Stimulated activated CD4-positive, alpha-beta T cell treated with anti-CD3 and anti-CD28 coated beads, Interleukin-1b, Interleukin-23, amount 100 ng/mL, for 1 hour (primary cell): ENCODE measurements at places on chromosomes 4 and X.

DNA sequence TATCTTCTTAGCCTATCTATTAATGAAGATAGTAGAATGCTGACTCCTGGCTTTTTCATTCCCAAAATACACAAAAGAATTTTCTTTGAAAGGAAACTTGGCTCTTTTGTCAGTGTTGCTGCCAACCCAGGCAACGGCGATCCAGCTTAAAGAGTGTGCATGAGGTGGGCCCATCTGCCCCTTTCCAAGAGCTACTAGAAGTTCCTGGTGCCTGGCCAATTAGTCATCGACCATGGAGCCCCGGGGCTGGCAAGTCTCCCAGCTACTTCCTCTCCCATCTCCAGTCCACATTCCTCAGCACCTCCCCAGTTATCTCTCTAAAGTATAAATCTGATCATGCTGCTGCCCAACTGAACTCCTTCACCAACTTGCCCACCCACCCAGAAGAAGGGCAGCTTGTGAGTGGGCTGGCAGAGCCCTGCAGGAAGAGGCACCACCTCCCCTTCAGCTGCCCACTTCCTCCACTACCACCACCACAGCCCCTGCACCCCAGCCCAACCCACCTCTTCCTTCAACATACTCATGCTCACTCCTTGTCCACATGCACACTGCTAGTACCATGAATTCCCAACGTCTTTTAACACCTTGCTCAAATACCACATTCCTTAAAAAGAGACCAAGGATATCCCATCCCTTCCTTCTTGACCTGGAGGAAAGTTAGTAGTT lies 158.2 kb upstream of the MAP3K15 start:
- no peak for DNase-seq

- DNase-seq: no peak
Measured at GRCh38 chrX:29530501-29530900, 684.9 kb upstream of the MAGEB2 start.

DNA sequence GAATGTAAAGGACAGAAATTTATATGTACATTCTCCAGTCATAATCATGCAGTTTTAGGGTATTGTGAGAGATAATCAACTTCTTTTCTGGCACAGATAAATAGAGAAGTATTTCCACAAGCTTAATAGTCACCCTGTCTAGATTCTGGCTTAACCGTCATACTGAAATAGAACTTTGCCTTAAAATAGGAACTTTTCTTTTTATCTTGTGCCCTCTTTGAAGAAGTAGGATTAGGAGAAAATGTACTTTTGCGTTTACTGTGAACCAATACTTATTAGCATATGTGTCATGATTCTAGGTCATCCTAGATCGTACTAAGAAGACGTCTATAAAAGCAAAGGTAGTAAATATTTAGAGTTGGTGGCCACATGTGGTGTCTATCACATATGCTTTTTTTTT lies 95.4 kb downstream of the NFKB1 start:
- DNase-seq: no peak

DNA sequence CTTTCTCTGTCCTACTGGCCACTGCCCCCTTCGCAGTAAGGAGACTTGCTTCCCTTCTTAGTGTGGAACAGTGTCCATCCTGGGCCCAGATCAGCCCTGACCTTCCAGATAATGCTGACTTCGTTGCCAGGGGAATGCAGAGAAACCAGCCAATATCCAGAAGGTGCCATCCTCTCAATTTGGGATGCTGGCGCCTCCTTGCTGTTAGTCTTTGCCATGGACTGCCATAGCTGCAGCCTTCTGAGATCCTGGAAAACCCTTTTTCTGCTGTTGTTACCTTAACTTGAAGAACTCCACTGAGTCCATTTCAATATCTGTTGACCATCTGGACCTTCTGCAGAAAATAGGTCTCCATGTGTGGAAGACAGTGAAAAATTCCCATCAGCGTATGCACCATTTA lies 21.8 kb downstream of the RAI2 start:
- no peak for DNase-seq

- DNase-seq: no peak
Measured at GRCh38 chr4:89739311-89739988, 97.5 kb downstream of the SNCA start.

GRCh38 chr4:104915864-104916263 lies 230.8 kb upstream of the TET2 start:
- no peak for DNase-seq

DNA sequence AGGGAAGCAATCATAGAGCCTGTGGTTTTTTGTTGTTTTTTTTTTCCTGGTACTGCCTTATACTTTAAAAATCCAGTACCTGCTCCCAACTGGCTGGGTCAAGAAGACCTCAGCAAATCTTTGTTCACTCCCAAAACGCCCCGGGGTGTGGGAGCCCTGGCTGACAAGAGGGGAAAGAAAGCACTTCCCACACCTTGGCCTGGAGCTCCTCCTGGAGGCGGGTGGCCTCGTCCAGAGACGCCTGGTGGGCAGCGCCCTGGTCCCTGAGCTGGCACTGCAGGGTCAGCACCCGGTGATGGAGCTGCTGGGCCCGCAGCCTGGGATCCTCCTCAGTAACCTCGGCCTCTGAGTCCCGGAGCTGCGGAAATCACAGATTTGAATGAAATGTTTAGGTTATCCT lies 38.2 kb downstream of the C4orf50 start:
- no peak for DNase-seq

GRCh38 chr4:138307319-138307718 lies 65.2 kb upstream of the SLC7A11 start:
- DNase-seq: no peak

DNA sequence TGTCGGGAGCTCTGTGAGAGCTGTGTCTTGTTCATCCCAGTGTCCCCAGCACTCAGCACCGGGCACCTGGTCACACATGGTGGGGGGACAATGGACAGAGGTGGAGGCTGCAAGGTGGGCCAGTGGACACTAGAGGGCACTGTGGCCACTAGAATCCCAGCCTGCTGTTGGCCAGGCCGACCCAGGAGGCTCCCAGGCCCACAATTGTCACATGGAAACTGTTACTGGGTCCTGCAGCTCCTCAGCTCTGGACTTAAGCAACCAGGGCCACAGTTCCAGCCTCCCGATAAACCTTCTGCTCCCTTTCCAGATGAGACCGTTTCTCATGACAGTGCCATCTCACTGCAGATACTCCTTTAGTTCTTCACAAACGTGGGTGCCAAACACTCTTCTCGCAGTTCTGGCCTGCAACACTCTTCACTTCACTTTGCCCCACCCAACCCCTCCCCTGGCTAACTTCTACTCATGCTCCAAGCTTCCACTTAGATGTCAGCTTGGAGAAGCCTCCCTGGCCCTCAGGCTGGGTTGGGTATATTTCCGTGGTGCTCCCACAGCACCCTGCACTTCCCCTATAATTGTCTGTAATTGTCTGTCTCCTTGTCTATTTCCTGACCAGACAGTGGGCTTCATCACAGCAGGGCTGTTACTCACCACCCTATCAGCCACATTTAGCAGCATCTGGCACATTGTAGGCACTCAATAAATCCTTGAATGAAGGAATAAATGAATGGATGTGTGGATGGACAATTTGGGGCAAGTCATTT lies 3.5 kb upstream of the IQSEC2 start:
- DNase-seq: peak; percentile 18

DNA sequence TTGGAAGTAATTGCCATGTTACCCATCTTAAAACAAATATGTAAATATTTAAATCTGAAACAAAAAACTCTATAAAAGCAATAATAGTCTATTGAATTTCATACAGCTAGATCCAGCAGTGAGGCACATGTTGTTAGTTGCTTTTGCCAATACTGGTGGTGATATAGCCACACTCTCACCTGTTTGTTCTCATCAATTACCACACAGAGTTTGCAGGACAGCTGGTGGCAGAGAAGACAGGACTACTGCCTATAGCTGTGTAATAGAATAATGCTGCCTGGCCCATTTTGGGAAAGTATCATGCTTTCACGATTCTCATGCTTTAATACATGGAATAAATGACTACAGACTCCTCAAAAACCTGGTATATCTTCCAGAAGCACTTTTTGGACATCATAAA lies 3.7 kb upstream of the PRR32 start:
- DNase-seq: no peak

- no peak for DNase-seq
Measured at GRCh38 chrX:14564058-14564457, 34.7 kb downstream of the GLRA2 start.

GRCh38 chr4:183284965-183285364 lies 35.1 kb downstream of the CLDN22 start:
- no peak for DNase-seq

- no peak for DNase-seq
Measured at GRCh38 chr4:123599061-123599919, 202.7 kb downstream of the SPRY1 start.

DNA sequence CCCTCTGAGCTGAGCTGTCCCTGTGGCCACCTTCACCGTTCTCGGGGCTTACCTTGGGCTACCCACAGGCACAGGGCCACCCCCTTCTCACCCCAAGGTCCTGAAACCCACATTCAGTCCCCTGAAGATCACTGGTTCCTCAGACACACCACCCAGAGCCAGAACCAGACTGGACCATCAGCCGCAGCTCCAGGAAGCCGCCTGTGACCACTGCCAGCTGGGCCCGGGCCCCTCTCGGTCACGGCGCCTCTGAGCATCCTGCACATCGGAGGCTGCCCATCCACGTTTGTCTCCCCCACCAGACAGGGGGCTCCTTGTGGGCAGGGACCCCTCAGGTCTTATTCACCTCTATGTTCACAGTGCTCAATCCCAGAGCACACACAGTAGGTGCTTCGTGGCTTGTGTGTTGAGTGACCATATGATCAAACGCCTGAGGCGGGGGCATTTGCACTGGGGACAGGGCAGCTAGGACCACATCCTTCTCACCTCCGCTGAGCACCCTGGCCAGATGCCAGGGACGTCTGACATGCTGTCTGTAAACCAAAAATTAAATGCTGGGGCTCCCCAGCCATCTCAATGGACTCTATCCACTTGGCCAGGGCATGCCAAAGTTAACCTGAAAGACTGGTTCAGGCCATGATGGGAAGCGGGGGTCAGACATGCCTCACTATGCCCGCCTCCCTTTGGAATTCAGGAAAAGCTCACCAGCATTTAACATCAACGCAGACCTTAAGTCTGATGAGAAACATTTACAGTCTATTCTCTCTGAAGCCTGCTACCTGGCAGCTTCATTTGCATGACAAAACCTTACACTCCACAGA lies 109.4 kb upstream of the AFAP1 start:
- no peak for DNase-seq

DNA sequence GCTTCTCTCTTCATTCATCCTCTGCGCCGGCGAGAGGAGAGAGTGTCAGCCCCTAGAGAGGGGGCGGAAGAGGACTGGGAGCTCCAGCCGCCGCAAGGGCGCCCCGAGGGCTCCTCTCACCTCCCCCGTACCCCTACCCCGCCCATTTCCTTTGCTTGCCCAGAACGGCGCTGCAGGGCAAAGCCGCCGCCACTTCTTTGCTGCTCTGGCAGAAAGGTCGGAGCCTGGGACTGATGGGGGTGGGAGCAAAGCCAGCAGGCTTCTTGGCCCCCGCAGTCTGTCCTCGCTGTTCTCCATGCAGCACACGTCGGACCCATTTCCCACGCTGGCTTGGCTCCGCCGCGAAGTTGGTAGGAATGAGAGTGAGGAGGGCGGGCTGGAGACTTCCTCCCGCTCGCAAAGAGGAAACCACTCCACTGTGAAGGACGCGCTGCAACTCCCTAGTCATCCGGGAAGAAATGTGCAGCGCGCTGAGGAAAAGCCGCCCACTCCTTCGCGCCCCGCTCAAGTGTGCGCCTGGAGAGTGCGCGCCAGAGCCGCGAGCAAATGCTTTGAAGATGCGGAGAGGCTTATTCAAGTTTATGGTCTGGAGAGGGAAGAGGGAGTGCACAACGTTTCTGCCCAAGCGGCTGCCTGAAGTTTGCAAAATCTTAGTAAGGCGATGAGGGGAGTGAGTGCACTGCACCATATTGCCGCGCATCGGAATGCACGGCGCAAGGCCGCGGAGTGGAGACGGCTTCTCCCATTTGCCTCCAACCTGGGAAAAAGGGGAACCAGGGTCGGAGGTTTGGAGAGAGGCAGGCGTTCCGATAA lies 2.8 kb upstream of the PCDH7 start:
- DNase-seq: no peak

- no peak for DNase-seq
Measured at GRCh38 chr4:10981096-10981495, 296.5 kb upstream of the CLNK start.

DNA sequence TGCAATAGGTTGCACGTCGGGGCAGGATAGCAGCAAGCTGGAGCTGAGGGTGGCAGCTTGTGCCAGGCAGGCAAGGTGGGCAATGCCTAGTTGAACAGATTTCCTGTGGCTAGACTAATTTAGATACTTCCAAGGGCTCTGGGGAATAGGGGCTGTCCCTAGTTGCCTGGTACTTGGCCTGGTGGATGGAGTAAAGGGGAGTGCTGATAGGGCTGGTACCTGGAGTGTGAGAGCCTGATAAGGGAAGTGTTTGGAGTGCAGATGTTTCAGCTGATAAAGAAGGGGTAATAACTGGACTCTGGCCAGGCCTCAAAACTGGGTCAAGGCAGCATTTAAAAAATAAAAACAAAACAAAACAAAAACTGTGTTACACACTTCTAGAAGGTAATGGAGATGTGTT lies 665.5 kb downstream of the CCSER1 start:
- DNase-seq: no peak

GRCh38 chr4:111127841-111128240 lies 505.0 kb upstream of the PITX2 start:
- DNase-seq: no peak

DNA sequence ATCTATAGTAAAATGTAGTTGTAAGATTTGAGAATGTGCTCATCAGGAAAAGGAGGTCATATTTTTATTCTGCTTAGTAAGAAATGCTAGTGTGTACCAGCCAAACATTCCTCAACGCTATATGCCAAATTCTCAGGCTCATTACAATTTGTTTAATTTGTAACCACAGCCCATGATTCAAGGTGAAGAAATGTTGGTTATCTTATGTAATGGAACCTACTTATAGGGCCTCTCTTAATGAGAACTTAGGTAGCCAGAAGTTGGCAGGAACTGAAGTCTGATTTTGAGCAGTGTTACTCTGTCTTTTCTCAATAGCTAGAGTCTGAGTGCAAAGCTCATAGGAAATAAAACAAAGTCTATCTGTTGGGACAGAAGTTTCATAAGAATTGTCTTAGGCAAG lies 595.0 kb downstream of the GLUD2 start:
- no peak for DNase-seq

- no peak for DNase-seq
Measured at GRCh38 chr4:90357117-90357710, 230.0 kb downstream of the CCSER1 start.

- DNase-seq: no peak
Measured at GRCh38 chr4:159204566-159204965, 101.7 kb downstream of the RAPGEF2 start.

GRCh38 chr4:145076469-145076855 lies 21.5 kb downstream of the ANAPC10 start:
- no peak for DNase-seq
